Central memory CD4-positive, alpha-beta T cell (primary cell): ENCODE measurements at places on chromosomes 12 and 14.

DNA sequence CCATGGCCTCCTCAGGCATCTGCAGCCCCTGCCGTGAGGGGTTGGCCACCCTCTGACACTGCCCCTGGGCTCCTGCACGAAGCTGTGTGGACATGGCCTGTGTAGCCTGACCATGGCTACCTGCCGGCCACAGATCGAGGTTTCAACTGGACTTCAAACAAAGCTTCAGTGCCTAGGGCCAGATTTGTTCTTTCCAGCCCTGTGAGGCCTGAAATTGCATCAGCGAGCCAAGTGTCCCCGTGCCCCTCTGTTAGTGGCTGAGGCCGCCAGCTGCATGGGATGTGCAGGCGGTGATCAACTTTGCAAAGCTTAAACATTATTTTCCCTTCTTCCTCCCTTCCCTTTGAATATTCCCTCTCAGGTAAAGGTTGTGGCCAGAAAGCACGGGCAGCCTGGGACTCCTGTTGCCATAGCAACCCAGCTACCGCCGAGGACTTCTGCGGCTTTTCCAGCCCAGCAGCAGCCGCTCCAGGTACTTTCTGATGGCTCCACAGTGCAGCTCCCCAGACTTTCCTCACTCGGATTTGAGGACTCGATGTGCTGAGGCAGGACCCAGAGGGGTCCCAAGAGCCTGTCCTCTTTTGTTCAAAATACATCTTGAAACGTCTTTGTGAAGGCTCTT, 35.8 kb downstream of the DDX51 start:
- DNase-seq, result no peak

DNA sequence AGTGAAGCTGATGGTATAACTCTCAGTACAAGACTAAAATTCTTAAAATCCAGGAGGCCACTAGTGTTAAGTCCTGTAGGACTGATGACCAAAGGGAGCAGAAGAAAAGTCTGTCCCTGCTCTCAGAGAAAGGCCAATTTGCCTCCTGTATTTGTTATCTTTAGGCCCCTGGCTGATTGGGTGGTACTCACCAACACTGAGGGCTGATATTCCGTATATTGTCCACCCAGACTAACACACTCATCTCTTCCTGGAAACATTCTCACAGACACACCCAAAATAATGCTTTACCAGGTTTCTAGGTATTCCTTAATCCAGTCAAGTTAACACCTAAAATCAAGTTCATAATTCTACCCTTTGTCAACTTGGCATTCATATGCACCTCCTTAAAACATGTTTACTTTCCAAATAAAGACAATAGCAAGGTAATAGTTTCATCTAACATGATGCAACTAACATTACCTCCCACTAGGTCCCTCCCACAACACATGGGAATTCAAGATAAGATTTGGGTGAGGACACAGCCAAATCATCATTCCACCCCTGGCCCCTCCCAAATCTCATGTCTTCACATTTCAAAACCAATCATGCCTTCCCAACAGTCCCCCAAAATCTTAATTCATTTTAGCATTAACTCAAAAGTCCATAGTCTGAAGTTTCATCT, 84.3 kb downstream of the EGLN3 start:
- no peak for DNase-seq

GRCh38 chr12:77941401-77941800, 110.7 kb downstream of the NAV3 start:
- DNase-seq, result no peak

DNA sequence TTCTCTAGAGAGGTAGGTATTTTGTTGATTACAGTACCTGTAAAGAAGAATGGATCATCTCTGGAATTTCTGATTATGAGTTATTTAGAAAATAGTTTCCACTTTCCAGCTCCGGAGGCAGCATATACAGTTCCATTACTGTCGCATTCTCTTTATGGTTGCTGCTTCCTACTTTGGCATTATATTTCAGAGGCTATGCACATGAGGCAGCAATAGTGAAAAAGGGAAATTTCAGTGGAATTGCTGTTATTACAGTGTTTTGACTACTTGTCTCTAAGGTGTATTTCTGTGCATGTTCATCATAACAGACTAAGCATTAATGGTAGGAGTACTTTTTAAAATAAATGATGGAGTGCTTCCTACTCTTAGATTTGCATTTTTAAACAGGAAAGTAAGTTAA, 10.2 kb downstream of the GNG2 start:
- DNase-seq, result no peak

DNA sequence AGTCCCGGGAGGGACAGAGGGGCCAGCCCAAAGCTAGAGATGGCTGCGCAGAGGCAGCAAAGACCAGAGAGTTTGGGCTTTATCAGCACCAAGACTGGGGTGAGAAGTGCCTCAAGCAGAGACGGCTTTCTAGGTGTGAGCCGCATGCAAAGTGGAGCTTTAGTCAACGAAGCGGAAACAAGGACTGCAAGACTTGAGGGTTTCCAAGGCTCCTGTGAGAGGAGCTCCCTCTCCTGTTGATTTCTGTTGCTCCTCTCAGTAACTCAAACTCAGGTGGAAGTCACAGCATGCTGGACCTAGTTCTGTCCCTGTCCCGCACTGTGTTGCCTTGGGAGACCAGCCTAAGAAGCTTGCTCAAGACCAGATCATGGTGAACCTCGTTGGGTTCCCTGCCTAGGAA, 327.8 kb downstream of the MED13L start:
- DNase-seq, result no peak

- DNase-seq, result no peak
These were observed 8.8 kb downstream of the OLR1 start for GRCh38 chr12:10163084-10163483.

- DNase-seq, result no peak
These were observed 96.6 kb upstream of the NEDD1 start for GRCh38 chr12:96810477-96810876.

GRCh38 chr12:26666286-26666685, 166.7 kb downstream of the ITPR2 start:
- DNase-seq, result no peak

DNA sequence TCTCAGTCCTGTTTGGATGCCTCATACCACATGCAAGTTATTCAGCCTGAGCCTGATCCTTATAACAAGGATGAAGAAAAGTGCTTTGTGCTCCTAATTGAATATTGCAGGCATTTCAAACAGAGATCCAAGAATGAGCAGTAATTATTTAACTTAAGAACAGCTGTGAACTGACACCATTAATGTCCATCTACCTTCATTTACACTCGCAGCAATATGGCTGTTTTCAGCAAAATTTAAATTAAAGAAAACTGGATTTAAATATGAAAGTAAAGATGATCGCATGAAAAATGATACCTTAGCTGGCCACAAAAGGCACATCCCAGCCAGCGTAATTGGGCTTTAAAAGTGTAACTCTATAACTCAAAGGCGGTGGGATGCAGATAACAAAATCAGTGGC, 466.3 kb downstream of the GALC start:
- no peak for DNase-seq

DNA sequence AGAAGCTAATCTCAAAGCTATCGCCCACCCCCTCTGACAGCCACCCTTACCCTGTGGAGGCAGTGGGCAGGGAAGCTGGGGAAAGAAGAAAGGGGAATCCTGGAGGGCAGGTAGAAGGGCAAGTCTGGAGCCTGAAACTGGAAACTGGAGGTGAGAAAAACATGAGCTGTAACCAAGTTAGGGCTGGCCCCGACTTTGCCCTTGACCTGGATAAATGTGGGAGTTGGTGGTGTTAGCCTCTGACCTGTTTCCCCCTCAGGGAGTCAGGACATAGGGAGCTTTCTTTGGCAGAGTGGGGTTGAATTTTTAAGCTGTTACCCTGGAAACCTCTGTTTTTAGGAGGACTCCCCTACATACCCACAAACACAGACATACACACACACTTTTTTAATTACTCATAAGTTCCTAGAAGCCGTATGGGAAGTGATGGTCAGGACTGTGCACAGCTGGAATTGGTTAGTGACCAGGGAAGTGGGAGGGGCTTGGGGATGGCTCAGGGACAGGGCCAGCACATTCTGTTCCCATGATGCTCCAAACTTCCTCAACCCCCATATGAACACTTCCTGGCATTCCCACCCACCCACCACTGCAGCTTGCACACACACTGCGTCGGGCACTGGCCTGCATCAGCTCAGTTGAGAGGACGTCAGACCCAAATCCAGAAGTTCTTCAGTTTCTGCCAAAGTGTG, 5.0 kb upstream of the MMP19 start:
- no peak for DNase-seq

DNA sequence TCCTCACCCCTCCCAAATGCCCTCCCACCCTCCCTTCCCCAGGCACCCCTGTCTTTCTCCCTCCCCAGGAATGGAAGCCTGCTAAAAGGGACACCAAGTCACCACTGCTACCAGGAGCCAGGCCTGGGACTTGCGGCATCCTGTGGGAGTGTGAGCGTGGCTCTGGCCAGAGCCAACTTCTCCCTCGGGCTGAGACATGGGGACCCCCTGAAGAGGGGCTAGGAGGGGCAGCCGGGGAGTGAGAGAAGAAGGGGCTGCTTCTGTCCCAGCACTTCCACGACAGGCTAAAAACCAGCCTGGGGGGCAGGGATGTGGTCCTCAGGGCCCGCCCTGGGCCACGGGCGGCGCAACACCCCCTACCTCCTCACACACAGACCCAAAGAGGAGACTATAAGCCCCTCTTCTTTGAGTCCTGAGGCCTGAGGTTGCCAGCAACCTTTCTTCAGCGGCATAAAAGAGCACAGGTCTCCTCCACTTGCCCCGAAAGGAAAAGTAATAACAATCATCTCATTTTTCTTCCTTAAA, 278.9 kb downstream of the DPF3 start:
- no peak for DNase-seq

- no peak for DNase-seq
These were observed 102.7 kb downstream of the GPR135 start for GRCh38 chr14:59362513-59362912.

- no peak for DNase-seq
These were observed 234.8 kb upstream of the FKBP4 start for GRCh38 chr12:2559931-2560330.

- no peak for DNase-seq
These were observed 838 bp downstream of the LRIG3 start for GRCh38 chr12:58919231-58920101.

DNA sequence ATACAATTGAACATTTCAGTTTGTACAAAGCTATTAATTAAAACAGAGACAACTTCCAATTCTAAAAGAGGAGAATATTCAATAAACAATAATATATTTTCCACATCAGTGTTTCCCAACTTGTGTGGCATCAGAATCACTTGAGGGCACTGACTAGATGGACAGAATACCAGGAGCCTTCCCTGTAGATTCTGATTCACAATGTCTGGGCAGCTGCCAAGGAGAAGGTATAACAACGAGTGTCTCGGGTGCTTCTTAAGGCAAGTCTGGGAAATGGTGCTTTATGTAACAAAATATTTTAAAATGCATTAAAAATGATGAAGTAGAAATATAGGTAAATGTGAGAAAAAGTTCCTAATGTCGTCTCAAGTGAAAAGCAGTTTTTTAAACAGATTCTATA, 26.2 kb downstream of the GALC start:
- DNase-seq, result no peak
